ENCODE measurements at places on chromosomes 12 and 14.

GRCh38 chr14:91048676-91049075 lies 11.8 kb downstream of the RPS6KA5 start:
- no peak for DNase-seq

GRCh38 chr14:89366864-89367778 lies 49.9 kb downstream of the FOXN3 start:
- DNase-seq, result no peak

GRCh38 chr12:96427269-96427729 lies 27.1 kb upstream of the CDK17 start:
- DNase-seq, result no peak

GRCh38 chr12:118361889-118362288 lies 10.8 kb downstream of the TAOK3 start:
- DNase-seq, result no peak

DNA sequence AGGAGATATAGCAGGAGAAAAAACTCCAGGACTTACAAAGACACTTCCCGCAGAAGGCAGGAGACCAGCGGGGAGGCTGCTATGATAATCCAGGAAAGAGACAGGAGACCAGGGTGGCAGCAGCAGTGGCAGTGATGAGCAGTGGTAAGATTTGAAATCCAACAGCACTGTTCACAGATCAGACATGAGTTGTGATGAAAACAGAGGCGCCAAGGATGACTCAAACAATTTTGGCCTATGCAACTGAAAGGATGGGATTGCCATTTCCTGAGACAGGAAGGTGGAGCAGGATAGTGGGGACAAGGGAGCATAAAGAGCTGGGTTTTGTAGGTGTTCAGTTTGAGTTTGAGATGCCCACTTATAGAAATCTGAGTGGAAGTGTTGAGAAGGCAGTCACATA lies 108.6 kb upstream of the DYRK2 start:
- no peak for DNase-seq

GRCh38 chr12:58395056-58395455 lies 453.7 kb downstream of the ATP23 start:
- DNase-seq, result no peak

DNA sequence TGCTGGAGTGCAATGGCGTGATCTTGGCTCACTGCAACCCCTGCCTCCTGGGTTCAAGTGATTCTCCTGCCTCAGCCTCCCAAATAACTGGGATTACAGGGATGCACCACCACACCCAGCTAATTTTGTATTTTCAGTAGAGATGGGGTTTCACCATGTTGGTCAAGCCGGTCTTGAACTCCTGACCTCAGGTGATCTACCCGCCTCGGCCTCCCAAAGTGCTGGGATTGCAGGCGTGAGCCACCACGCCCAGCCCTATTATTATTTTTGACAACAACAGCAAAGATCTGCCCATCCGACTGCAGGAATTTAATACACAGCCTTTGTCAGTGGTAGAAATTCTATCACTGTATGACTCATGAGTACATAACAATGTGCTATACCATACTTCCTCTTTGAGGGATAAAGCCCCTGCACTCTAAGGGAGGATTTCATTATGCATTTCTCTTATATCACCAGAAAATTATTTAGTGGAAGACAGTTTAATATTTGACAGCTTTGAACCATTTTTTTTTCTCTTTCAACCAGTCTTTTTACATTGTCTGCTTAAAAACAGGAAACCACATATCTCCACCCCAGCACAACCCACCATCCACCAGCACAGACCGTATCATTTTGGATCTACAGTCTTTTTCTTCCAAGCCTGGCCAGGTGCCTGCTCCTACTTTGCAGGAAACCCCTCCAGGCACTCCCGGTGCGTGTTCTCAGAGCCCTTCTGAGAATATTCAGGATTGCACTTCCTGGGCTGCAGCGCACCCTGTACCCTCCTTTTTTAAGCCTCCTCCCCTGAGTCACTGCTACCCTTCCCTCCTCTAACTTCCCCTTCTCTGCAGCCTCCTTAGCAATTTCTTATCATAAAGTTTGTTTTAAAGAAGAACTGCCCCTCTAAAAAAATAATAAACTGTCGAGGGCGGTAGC lies 594 bp downstream of the ARHGDIB start:
- no peak for DNase-seq

GRCh38 chr14:50335389-50335788 lies 23.3 kb downstream of the DMAC2L start:
- DNase-seq, result no peak

DNA sequence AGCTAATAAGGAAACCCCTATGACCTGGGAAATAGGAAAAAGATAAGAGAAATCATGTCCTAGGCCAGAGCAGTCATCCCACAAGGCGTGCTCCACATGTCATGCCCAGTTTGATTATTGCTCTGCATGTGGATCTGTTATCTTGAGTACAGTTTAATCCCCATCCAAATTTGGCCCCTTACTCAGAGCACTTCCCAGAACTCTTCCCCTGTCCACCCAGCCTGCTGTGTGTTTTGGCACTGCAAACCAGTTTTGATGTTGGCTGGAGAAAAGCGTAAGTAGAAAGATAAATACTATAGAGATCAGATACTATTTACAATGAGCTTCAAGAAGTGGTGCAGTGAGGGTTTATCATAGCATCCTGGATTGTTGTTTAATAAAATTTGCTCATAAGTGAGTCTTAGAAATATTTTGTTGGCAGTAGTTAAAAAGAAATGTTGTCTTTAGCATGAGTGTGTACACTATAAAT lies 83.8 kb downstream of the PTPRB start:
- no peak for DNase-seq

DNA sequence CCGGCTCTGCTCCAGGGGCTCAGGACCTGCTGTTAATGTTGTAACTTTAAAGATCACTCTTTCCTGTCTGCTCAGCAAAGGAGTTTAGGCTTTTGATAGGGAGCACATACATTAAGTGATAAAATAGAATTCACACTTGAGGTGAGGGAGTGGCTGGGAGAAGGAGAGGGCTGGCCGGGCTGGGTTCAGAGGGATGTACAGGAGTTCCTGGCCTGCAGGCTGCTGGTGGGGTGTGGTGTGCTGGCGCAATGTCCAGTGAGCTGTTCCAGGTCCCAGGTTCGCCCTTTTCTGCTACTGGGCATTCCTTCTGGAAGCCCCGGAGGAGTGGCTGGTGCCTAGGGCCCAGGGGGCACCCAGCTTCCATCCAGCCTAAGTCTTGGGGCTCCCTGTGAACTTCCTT lies 17.8 kb downstream of the KIF26A start:
- DNase-seq, result no peak

- no peak for DNase-seq
Measured at GRCh38 chr14:96741151-96741977, 55.8 kb upstream of the VRK1 start.

- DNase-seq, result no peak
Measured at GRCh38 chr14:72521968-72522741, 371.7 kb downstream of the DPF3 start.

DNA sequence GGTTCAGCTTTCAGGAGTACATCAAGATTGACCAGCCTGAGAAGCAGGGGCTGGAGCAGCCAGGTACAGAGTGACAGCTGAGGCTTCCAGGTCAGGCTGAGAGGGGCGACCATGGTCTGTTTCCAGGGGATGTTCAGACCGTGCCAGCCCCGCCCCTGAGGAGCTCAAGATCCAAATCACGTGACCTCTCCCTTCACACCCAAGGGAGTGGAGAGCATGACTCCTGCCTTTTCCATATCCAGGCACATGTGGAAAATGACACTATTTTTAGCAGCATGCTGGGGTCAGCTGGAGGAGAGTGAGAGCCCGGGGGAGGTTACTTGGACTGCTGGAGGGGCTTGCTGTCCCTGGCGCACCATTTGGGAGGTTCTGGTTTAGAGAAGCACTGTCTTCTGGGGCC lies 92.7 kb downstream of the B4GALNT3 start:
- no peak for DNase-seq

DNA sequence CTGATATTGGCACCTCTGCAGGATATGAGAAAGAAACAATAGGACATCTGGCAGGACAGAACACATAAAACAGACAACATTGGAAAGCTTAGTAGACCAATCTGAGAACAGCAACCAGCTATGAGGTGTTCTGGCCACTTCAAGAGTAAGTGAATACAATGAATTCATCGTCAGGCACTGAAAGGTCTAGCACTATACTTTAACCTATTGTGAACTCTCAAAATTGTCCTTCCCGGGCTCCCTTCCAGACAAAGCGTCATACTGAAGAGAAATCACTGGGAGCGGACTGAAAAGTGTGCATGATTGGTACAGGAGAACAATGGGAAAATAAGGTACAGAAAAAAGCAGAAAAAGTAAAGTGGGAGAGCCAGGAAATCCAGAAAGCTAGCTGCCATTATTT lies 75.8 kb downstream of the LRP6 start:
- no peak for DNase-seq

GRCh38 chr12:92244036-92244435 lies 98.4 kb upstream of the BTG1 start:
- no peak for DNase-seq

- DNase-seq, result no peak
Measured at GRCh38 chr14:99380402-99380801, 100.3 kb downstream of the SETD3 start.

- DNase-seq, result no peak
Measured at GRCh38 chr12:42660117-42660516, 70.6 kb upstream of the PRICKLE1 start.

DNA sequence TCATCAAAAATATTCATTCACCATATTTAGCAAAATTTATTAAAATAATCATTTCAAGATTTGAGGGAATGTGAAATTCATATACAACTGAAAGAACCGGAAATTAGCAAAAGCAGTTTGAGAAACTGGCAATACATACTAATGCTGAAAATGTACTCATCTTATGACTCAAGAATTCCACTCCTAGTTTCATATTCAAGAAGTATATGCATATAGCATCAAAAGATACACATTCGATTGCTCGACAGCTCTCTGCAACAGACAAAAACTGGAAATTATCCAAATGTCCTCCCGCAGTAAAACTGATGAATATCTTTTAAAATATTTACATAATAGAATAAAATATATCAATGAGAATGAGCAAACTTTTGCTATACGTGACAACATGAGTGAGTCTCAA lies 189.2 kb upstream of the MGAT4C start:
- no peak for DNase-seq

GRCh38 chr14:104747876-104748275 lies 5.1 kb upstream of the SIVA1 start:
- no peak for DNase-seq

- no peak for DNase-seq
Measured at GRCh38 chr14:64755781-64756221, 51.6 kb downstream of the PLEKHG3 start.

All from iPS DF 19.7 (cell line).